ENCODE measurements at places on chromosomes 1 and 21.

DNA sequence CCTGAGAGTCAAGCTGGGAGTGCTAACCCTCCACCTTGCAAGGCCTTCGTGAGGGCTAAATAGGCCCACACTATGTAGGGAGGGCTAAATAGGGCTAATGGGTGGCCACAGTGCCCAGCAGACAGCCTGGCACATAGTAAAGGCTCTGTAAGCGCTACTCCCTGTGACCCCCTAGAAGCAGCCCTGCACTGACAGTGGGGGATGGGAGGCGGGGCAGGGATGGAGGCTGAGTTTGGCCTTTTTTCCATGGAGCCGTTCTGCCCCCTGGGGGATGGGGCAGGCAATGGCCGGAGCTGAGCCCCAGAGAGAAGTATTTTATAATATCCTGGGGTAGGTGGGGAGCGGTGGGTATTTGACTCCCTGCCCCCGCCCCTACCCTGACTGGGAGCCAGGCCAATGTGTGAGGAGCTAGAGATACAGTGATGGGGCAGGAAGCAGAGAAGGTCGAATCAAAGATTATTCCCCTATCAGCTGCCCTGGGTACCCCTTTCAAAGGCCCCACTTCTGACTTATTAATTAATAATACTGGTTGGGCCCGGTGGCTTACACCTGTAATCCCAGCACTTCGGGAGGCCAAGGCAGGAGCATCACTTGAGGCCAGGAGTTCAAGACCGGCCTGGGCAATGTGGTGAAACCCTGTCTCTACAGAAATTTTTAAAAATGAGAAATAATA, 42.3 kb downstream of the LACTBL1 start:
- peak; percentile 73 for DNase-seq

GRCh38 chr1:40042341-40042740, 1.8 kb downstream of the CAP1 start:
- no peak for DNase-seq

DNA sequence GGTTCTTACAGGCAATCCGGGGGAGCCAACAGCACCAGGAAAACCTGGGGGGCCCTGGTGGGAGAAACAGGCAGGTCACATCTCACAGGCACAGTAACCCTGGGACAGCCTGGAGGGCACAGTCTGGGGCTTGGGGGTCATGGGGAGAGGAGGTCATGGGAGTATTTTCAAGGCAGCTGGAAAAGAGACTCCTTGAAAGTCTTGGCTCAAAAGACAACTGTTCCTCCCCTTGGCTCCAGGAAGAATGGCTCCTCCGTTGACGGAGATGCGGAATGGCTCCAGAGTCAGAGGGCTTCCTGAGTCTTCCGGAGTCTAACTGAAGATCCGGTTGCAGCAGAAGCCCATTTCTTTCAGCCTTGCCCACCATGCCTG, 25.9 kb upstream of the PEF1 start:
- no peak for DNase-seq

- no peak for DNase-seq
Measured at GRCh38 chr1:45047032-45047431, 35.0 kb downstream of the UROD start.

DNA sequence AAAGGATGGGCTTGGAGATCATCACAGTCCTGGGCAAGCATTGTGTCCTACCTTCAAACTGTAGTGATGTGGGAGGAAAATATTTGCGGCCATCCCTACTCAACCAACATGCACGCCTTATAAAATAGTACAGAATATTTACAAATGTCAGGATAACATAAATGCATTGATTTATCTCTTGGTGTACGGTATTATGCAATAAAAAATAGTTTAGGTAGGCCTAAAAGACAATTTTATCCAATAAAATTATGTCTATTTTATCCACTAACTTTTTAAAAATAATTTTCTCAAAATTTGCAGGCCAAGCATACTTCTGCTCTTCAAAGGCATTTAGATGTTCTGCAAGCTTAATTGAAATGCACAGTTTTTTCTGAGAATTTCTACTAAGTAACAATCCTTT, at the start of gene OR2T1:
Gene OR2T1 (plus strand): TSS at position 301 of the 400 bp plus-strand sequence. CDS start 3,100 bp downstream, outside the sequence.
- DNase-seq = no peak

- no peak for DNase-seq
Measured at GRCh38 chr1:9253453-9254105, 19.0 kb downstream of the H6PD start.

GRCh38 chr1:208108646-208109330, 135.4 kb downstream of the PLXNA2 start:
- DNase-seq = no peak

DNA sequence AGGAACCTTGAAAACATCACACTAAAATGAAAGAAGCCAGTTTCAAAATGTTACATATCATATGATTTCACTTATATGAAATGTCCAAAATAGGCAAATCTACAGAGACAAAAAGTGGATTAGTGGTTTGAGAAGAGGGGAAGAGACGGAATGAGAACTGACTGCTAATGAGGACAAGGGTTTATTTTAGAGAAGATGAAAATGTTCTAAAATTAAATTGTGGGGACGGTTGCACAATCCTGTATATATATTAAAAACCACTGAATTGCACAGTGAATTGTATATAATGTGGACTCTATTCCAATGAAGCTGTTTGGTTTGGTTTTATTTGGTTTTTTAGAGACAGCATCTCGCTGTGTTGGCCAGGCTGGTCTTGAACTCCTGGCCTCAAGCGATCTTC, 35.6 kb downstream of the PRPF38A start:
- DNase-seq = no peak

DNA sequence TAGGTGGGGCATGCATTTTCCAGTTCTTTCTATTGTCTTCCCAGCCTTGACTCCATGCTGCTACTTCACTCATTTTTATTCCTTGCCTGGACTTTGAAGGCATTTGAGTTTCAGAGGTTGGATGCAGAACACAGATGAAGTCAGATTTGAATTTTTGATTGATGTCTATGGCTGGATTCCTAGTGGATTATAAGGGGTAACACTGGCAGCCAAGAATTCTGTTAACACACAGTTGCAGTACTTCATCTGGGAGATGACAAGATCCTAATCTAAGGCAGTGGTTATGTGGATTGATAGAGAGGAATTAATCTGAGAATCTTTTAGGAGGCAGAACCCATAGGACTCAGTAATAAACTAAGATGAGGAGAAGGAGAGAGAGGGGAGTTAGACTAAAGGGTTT, 439.0 kb upstream of the USP24 start:
- no peak for DNase-seq

DNA sequence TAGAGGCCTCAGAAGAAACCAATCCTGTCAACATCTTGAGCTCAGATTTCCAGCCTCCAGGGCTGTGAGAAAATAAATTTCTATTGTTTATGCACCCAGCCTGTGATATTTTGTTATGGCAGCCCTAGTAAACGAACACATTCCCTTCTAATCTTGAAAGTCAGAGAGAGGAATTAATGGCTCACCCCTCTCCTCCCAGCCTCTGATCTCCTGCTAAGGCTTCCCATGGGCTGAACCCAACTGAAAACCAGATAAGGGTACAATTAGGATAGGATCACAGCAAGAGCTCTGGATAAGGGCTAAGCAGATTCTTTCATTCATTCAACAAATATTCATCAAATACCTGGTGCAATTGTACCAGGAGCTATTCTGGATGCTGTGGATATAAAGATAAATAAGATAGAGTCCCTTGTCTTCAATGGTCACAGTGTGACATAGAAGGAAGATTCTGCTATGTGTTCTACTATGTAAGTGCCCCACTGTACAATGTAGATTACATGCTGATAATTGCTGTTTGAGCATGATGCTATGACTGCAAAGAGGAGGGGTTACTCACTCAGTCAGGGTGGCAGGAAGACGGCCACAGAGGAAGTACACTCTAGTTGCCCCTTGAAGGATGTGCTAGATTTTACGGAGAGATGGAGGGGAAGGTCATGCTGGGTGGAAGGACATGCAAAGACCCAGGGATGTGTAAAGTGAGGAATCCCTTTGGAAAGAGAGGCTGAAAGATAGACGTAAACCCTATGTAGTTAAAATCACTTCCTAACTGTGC, 203.3 kb upstream of the JUN start:
- no peak for DNase-seq

- no peak for DNase-seq
Measured at GRCh38 chr1:33142483-33143064, 39.3 kb downstream of the TRIM62 start.

- peak; percentile 70 for DNase-seq
Measured at GRCh38 chr1:22704440-22705067, 6.1 kb upstream of the EPHB2 start.

DNA sequence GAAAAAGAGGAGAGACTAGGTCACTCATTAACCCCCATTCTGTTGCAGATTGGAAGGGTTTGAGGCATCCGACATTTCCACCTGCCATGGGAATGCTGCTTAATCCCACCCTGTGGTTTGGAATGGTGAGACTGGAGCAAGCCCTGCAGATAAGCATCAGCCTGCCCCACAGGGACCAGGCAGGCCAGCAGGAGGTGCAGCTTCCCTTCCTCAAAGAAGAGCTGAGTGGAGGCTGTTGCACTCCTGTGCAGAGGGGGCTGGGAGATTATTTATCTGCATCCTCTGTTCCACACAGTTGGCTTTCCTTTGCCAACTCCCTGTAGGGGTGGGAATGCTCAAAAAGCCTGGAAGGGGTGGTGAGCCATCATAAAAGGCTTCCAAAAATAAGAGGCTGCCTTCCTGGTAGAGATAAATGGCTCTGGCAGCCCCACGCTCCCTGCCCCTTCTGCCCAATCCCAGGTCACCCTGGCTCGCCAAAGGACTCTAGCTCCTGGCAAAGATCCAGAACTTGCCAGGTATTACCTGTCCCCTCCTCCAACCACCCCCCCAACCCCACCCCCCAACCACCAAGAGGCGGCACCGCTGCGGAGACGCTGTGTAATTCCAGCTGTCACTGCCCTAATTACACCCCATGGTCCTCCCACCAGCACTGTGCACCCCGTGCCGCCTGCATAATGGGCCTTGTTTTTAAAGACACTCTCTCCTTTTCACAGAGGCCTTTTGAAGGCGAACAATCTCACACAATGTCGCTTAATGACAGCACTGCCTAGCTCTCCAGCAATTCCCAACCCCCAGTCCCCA, 83.0 kb upstream of the ZC3H12A start:
- no peak for DNase-seq

- no peak for DNase-seq
Measured at GRCh38 chr1:156543066-156543465, 29.3 kb downstream of the IQGAP3 start.

- no peak for DNase-seq
Measured at GRCh38 chr21:46063734-46064680, 33.9 kb upstream of the COL6A2 start.

DNA sequence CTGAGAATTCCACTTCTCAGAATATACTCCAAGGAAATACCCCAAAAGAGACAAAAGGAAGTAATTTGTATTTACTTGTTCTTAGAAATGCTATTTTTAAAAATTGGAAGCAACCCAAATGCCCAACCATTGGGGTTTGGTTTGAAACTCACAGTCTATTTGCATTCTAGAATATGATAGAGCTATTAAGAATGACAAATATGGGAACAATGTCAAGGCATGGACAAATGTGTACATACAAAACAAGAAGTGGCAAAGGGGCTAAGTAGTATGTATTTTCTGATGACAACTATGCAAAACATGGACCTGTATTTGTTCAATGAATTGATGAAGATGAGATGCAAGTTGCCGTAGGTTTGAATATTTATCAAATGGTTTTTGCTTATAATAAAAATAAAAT, 32.8 kb downstream of the KCNA2 start:
- no peak for DNase-seq

- no peak for DNase-seq
Measured at GRCh38 chr1:232335741-232336293, 294.1 kb downstream of the SIPA1L2 start.
